CD8-positive, alpha-beta memory T cell (primary cell): ENCODE measurements at places on chromosomes 5 and 9.
A peak's percentile ranks its signal among the peaks of the same experiment; 100 is the strongest.

DNA sequence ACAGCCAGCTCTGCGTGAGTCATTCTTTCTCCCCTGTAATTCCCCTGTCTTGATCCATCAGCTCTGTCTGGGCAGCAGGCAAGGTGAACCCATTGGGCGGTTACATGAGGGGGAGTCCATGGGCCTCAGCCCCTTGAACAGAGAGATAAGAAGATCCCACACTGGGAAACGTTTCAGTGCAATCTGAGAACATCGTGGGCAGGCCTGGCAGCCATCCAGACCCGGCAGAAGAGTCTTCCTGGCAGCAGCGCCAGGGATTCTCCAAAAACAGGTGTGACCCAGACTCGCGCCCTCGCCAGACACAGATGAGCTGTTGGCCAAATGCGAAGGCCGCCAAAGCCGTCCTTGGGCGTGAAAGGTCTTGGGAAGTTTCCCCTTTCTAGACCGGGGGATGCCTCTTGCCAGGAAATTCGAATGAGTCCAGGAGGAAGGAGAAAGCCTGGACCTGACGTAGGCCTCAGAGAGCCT is 6.4 kb upstream of the SLC12A7 start:
- DNase-seq, result no peak

GRCh38 chr5:154311362-154311761 is 120.8 kb downstream of the GALNT10 start:
- DNase-seq, result no peak

- no peak for DNase-seq
These were observed 67.3 kb upstream of the GARNL3 start for GRCh38 chr9:127197186-127197860.

- DNase-seq, result peak; percentile 5
These were observed 381.8 kb downstream of the ADGRV1 start for GRCh38 chr5:90940227-90940995.

DNA sequence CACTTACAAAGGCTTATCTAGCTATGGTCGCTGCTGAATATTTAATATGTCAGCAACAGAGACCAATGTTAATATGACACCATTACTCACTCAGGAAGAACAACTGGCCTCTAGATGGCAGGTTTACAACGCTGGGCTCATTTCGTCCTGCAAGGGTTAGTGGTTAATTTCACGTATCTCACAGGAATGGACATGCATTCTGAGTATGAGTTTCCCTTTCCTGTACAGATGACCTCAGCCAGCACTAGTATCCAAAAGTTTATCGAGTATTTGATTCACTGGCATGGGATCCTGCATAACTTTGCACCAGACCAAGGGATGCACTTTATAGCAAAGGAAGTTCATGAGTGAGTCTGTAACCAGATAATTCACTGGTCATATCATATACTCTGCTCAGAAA is 8.7 kb upstream of the TRPC7 start:
- DNase-seq, result no peak

GRCh38 chr9:16871336-16872151 is 1.1 kb upstream of the BNC2 start:
- no peak for DNase-seq

GRCh38 chr5:135447298-135447929 is at the start of gene DCANP1:
Gene DCANP1 (minus strand): TSS chr5:135447348. CDS start chr5:135447108, 240 bp downstream.
- DNase-seq, result no peak

GRCh38 chr9:129879103-129879699 is 43.9 kb downstream of the USP20 start:
- DNase-seq, result no peak

DNA sequence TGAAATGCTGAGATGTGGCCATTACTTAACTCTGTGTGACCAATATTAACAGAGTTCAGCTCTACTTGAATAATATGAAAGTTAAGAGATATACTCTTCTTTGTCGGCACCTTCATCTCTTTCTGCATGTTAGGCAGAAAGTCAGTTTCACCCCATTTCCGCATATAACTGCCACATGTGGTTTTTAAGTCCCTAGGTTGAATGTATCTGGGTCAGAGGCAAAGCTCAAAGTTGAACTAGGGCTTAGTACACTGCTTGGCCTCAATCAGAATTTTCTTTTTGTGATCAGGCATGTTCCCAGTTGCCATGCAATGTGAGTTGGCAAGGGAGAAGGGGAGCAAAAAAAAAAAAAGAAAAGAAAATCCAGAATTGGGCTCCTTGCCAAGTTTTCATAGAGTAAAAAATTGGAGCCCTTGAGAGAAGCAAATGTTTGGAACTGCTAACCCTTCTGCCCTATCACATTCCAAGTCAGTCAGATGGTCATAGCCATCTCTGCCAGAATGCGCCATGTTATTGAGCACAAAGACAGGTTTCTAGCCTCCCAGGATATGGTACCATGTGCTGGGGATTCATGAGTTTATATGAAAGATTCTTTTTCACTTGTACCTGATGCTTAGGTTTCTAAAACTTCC is 251.2 kb upstream of the RORB start:
- no peak for DNase-seq

GRCh38 chr5:137218896-137219295 is 280.2 kb downstream of the SPOCK1 start:
- DNase-seq, result no peak

DNA sequence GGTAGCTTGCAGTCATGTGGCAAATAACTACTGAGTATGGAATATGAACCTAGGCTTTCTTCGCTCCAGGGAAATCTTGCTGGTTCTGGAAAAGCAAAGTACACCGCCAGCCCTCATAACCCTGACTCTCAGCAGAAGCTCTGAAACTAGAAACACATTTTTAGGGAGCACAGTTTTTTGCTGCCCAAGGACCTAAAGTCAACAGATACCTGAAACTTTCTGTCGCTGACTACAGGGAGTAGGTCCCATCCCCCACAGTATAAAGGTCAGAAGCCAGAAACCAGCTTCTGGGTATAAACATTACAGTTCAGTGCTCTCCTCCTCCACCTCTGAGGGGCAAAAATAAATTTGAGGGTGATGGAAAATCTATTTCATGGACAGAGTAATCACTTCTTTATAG is 3.0 kb downstream of the ATOX1 start:
- DNase-seq, result no peak

DNA sequence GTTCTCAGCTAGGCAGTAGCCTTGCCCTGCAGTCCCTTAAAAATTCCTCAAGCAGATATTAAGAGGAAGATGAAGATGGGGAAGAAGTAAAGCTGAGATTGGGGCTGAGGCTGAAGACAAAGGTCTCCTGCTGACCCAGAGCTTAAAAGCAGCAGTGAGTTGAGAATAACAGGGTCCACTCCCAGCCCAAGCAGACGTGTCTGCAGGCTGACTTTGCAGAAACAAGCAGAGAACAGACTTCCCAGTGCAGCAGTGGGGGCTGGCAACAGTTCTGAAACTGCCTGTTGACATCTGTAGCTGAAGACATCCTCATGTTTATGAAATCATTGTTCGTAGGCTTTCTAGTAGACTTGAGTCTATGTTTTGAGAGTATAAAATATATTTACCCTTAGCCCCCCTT is 1.1 kb downstream of the CTXN3 start:
- no peak for DNase-seq

DNA sequence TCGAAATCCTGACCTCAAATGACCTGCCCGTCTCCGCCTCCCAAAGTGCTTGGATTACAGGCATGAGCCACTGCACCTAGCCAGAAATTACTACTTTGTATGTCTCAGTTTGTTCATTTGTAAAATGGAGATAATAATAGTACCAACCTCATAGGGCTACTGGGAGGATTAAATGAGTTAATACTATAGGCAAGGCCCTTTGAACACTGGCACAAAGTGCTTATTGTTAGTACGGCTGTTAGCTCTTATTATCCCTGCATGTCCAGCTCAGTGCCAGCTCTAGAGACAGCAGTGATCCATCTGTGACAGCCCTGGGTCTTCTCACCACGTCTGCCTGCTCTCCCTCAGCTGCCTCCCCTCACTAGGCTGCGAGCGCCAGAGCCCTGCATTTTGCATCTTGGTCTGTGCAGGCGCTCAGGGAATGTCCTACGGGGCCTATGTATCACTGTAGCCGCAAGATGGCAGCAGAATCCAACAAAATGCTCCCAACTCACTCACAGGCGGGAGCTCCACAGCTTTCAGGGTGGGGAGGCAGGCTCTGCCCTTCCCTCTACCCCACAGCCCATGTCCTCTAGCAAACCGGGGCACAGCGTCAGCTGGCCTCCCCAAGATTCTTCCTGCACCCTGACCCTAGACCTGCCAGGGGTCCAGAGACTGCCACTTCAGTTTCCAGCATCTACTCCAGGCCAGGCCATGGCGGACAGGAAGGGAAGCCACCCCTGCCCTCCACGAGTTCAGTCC is 17.7 kb upstream of the AKNA start:
- DNase-seq, result peak; percentile 78

DNA sequence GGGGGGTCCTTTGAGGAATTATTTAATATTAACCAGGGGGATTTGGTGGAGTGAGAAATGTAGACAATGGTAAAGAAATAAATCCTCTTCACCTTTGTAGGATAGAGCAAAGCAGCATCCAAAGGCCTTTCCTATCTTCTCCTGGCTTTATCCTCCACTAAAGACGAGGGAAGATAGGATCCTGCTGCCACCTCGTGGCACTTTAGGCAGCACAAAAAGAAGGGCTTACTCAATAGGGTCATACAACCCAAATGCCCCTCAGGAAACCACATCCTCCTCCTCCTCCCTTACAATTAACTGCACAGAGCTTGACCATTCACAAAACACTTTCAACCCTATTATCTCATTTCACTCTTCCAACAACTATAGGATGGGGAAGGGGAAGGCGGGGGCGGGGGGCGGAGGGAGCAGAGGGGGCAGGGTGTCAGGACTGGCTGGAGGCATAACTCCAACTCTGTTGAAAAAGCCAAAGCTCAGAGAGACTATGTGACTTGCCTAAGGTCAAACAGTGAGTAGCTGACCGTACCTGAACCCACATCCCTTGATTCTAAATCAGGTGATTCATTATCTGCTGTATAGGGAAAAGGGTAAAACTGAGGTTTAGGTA is 45.4 kb upstream of the MYOT start:
- no peak for DNase-seq

DNA sequence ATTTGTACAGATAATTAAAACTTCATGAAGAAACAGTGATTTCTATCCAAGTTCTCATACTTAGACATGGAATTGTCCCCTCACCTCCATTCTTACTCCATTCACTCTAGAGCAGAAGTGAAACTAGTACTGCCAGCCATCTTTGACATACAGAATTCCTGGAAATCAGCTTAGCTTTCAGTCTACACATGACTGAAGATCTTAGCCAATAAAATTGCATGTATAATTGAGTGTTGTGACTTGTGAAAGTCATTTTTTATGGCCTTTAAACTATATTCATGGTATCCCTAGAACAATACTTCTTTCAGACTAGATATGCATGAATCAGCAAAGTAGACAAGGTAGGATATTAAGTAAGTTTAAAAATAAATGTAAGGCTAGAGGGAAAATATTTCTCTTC is 705.2 kb upstream of the ZNF608 start:
- no peak for DNase-seq

DNA sequence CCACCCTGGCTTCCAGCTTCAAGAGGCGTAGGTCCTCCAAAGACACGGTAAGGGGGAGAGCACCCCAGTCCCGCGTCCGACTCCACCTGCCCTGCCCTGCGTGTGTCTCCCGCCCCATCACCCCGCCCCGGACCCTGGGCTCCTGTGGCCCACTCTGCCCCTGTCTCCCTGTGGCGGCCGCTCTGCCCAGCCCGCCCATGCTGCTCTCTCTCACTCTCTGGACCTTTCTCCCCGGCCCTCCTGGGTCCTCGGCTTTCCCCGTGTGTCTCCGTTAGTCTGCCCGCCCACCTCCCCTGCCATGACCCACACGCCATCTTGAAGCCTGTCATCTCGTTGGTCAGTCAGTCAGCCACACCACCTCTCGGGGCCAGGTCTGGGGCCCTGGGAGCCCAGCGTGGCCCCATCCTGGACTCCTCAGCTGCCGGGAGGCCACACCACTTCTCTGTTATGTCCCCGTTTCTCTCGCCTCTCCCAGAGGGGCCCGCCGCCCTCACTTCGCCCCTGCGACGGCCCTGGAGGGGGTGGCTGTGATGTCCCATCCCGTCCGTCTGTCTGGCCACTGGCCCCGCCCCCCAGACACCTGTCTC is 4.5 kb downstream of the LRRC26 start:
- no peak for DNase-seq

DNA sequence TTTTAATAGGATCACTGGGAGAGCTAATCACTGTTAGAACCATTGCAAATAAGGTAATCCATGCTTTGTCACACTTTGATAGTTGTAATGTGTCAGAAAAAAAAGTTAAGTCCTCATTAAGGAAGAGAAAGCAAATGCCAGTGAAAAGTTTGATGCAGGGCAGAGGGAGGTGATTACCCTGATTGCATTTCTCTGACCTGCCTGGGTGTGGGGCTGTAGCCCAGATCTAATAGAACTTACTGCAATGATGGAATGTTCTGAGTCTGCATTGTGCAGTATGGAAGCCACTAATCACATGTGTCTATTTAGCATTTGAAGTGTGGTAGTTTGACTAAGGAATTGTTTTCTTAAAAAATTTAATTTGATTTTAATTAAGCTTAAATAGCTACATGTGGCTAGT is 202.7 kb downstream of the ATP10B start:
- no peak for DNase-seq

DNA sequence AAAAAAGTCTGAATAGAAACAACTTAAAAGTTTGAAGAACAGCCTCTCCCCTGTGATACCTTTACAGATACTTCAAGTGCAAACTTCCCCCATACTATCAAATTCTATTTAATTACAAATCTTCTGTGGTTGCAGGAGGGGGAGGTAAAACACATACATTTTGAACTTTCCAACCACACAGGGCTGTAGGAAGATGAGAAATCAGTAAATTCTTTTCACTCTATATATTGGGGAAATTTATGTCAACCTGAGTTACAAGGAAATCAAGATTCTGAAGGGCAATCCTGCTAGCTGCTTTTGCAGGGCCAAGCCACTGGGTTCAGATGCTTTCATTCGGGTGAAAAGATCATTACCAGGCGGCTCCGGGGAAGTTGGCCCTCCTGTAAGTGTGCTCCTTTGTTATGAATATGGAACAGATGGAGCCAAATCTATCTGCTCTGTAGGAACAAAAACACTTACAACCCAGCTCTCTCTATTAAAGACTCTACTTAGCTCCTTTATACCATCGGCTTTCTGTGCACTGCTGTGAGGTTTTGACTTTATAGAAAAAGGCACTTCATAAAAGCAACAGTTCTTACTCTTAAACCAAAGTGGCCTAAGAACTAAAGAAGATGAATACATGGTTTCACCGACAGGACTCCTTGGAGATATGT is 269.1 kb downstream of the EFNA5 start:
- DNase-seq, result no peak

DNA sequence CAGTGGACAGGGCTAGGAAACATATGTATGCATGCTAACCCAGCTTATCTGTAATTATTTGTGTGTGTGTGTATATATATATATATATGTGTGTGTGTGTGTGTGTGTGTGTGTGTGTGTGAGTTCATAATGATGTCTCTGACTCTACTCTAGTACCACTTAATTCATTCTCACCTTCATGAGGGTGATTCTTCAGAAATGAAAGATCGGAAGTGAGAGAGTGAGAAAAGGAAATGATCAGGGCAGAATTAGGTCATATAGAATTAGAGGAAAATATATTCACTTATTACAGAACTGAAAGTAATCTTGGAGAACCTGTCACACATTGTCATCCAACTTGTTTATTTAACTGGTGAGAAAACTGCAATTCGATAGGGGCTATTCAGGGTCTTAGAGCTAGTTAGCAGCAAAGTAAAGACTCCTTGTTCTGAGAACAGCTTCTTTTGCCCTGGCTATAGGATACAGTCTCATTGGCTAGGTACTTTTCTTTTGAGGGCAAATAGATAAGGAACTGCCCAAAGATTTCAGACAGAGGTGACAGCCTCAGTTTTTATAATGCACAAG is 58.8 kb downstream of the C9orf153 start:
- DNase-seq, result no peak

- DNase-seq, result no peak
These were observed 62.5 kb downstream of the PLCXD3 start for GRCh38 chr5:41447650-41448510.
